ENCODE measurements at places on chromosomes 2 and 18. TPM values are rescaled to one million over a fixed set of nuclear protein-coding genes. Genes with fewer than 3 reads are reported as not detected.

DNA sequence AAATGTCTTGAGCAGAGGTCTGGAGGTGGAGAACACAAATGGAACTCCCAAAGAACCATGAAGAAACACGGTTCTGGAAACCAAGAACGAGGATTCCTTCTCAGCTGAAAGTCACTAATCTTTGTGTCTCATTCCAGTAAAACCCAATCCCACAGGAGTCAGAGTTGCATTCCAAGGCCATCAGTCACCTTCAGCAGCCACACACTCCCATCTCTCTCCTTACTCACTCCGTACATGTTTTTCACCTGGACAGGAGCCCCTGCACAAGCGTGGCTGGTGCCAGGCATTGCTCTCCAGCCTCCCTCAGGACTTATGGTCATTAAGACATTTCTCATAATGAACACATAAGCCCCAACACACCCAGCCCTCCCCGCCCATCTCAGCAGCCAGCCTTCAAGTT, 175.4 kb upstream of the SIX2 start:
- no peak for DNase-seq

- peak; percentile 60 for DNase-seq
Observed at GRCh38 chr2:117068371-117068770, 746.1 kb upstream of the DDX18 start.

GRCh38 chr2:235330775-235331451, 162.9 kb upstream of the AGAP1 start:
- no peak for DNase-seq

FAM237A gene
- total RNA-seq = not detected
